ENCODE measurements at places on chromosomes 12 and 14. TPM values are rescaled to one million over a fixed set of nuclear protein-coding genes. Genes with fewer than 3 reads are reported as not detected.

The ITGB7 gene
- 0.56 TPM for total RNA-seq

The ARID2 gene
- total RNA-seq, result 46.3 TPM

The GZMH gene
- not detected for total RNA-seq

DNA sequence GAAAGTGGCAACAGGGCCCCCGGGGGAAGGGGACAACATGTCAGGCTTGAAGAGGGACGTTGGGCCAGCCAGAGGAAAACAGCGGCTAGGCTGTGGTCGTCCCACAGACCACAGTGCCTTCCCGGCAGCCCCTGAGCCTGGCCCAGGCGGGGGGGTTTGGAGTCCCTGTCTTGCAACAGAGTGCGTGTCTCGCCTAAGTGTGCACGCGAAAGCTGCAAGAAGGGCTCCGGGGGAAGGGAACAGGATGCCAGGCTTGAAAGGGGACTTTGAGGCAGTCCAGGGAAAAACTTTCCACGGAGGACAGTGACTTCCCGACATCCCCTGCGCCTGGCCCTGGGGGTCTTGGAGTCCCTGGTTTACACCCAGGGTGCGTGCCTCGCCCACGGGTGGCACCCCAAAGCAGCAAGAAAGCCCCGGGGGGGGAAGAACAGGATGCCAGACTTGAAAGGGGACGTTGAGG lies 157.5 kb upstream of the ALG10B start:
- H3K4me1 ChIP-seq, result no peaks in the 10 kb centered on the region
- no peak for DNase-seq
- peaks cover 5% of the 10 kb centered on the region for H3K36me3 ChIP-seq
- H3K4me3 ChIP-seq, result no peak overlapping the region

GRCh38 chr12:132761032-132761920 lies at the start of gene ANKLE2:
Gene ANKLE2 (minus strand): TSS chr12:132761832. CDS start chr12:132761798, 34 bp downstream.
- H3K27ac ChIP-seq, result peak within 1 kb of the TSS; percentile 93
- H3K4me1 ChIP-seq, result peaks cover 27% of the 10 kb centered on the region
- DNase-seq, result peak; percentile 54
- peaks cover 9% of the 10 kb centered on the region for H3K27me3 ChIP-seq

DNA sequence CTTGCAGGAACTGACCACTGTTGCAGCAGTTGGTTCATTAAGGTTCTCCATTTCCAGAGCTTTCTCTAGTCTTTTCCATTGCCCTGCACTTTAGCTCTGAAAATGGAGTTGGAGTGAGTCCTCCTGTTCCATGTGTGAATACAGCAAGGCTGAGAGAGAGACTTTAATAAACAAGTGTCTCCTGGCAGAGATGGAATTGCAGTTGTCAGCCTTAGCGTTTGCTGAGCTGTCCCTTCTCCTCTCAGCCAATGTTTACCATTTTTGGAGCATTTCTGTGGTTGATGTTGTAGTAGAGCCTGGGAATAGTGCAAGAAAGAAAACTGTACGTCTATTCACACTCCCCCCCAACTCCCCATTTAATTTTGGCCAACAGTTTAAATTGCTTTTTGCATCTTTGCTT lies 7.5 kb upstream of the MANSC4 start:
- H3K36me3 ChIP-seq, result peaks cover 16% of the 10 kb centered on the region
- H3K27me3 ChIP-seq, result no peaks in the 10 kb centered on the region
- H3K27ac ChIP-seq, result no peak overlapping the region
- H3K4me1 ChIP-seq, result peaks cover 13% of the 10 kb centered on the region
- no peak overlapping the region for H3K4me3 ChIP-seq
- no peak for DNase-seq

DNA sequence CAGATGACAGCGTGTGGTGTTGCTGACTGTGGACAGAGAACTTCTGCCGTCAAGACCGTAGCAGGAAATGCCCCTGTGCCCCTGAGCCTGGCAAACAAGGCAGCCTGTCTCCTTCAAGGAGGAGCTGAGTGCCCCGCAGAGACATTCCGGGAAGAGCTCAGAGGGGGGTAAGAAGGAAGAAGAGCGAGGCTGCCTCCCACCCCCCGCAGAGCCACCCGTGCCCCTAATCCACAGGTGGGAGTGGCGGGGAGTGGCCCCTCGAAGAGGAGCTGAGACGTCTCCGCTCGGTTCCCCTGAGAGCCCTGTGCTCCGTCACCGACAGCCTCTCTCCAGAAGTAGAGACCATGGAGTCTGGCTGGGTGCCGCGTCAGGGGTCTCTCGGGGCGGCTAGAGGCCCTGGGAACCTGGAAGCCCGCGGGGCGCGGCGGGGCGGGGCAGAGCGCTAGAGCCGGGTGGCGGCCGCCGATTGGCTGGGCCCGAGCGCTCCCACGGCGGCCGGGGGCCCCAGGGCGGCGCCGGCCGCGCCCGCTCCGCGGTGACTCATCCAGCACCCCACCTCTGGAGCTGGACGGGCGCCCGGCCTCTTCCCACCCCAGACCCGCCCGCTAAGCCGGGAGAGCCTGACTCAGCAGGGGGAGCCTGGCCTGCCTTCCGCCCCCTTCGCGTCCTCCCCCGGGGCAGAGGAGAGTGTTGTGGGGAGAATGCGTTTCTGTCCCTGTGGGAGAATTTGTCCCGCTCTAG lies 25.2 kb upstream of the KRT78 start:
- peaks cover 13% of the 10 kb centered on the region for H3K4me1 ChIP-seq
- H3K27ac ChIP-seq, result no peak overlapping the region
- DNase-seq, result peak; percentile 31
- no peaks in the 10 kb centered on the region for H3K36me3 ChIP-seq
- H3K27me3 ChIP-seq, result peaks cover 11% of the 10 kb centered on the region
- H3K4me3 ChIP-seq, result peak overlapping the region; percentile 66

The EPYC gene
- total RNA-seq, result not detected

- H3K27me3 ChIP-seq, result peaks cover 14% of the 10 kb centered on the region
- peak overlapping the region; percentile 10 for H3K4me3 ChIP-seq
- H3K4me1 ChIP-seq, result peaks cover 22% of the 10 kb centered on the region
- H3K27ac ChIP-seq, result no peak overlapping the region
Observed at GRCh38 chr12:124536641-124537040, 30.8 kb downstream of the NCOR2 start.

DNA sequence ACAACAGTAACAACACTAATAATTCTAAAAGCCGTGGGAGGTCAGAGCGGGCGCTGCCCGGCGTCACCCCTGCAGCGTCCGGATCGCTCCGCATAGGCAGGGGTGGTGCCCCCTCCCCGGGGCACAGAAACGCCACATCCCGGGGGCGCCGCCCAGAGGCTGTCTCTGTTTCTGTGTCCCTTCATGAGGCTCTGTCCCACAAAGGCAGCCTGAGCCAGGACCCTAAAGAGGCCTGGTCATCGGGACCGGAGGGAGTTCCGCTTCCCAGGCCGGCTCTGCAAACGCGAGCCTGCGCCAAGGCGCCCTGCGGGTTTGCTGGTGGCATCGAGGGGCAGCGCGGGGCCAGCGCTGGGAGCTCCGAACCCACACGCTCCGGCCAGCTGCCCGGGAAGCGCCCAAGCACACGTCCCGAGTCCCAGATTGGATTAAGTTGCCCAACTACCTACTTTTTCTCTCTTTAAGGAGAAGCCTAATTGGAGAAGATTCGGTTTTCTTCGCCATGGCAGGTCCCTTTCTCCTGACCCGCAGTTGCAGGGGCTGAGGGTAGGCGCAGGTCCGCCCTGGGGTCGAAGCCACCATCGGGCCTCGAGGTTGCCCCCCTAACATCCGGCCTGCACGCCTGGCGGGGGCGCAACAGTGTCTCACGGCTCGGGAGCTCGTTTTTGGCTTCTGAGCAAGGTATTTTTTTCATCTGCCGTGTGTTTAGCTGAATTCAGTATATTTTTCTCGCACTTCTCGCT lies 421.7 kb downstream of the VRK1 start:
- H3K27ac ChIP-seq, result no peak overlapping the region
- peak; percentile 50 for DNase-seq
- H3K4me3 ChIP-seq, result no peak overlapping the region
- peaks cover 4% of the 10 kb centered on the region for H3K27me3 ChIP-seq

GRCh38 chr12:54535474-54535873 lies 13.9 kb upstream of the PDE1B start:
- no peak overlapping the region for H3K27ac ChIP-seq
- H3K4me3 ChIP-seq, result no peak overlapping the region
- DNase-seq, result no peak
- no peaks in the 10 kb centered on the region for H3K4me1 ChIP-seq
- peaks cover 7% of the 10 kb centered on the region for H3K36me3 ChIP-seq

The CD163L1 gene
- 0.69 TPM for total RNA-seq

DNA sequence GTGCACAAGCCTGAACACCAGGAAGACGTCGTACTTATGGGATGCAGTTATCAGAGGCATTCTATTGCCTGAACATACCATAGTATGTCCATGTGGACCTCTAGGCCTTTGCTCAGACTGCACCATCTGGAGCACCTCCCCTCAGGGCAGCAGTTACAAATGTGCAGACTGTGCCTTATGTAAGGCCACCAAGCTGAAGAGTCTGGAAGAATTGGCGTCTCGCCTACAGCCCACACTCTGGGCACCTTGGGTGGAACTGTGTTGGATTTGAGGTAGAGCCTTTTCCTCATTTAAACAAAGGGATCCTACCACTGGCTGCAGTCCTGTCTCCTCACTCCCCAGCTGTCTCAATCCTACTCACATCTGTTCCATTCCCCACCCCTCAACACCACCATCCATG lies 204.3 kb upstream of the FRMD6 start:
- no peak overlapping the region for H3K27ac ChIP-seq
- H3K27me3 ChIP-seq, result no peaks in the 10 kb centered on the region
- DNase-seq, result no peak
- peaks cover 9% of the 10 kb centered on the region for H3K4me1 ChIP-seq

DNA sequence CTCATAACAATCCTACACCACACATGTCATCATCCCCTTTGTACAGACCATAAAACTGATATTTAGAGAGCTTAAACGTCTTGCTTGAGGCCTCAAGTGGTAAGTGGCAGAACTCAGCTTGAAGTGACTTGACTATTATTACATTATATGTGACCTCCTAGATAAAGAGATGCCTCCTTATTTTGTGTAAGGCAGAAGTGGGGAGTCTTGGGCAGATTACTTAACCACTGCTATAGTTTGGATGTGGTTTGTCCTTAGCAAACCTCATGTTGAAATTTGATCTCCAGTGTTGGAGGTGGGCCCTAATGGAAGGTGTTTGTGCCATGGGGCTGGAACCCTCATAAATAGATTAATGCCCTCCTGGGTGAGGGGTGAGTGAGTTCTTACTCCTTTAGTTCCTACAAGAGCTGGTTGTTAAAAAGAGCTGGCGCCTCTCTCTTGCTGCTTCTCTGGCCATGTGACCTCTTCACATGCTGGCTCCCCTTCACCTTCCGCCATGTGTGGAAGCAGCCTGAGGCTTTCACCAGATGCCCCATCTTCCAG lies 37.4 kb downstream of the RCOR1 start:
- peaks cover 17% of the 10 kb centered on the region for H3K36me3 ChIP-seq
- peaks cover 5% of the 10 kb centered on the region for H3K27me3 ChIP-seq
- DNase-seq, result no peak
- peaks cover 64% of the 10 kb centered on the region for H3K4me1 ChIP-seq
- peak overlapping the region; percentile 99 for H3K27ac ChIP-seq

DNA sequence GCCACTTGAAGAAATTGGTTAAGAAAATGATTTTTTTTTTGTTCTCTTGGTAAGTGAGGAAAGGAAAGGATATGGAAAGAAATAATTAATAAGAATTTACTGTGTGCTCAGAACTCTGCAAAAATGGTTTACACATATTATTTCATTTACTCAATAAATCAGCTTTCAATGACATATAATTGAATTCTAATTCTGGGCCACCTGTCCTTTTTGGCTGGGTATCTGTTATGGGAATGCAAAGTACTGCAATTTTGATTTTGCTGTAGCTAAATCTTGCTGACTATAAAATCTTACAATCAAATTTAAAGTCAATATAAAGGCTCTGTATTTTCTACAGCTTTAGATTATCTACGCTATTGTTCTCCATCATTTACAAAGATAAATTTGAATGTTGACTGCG lies 147.1 kb downstream of the GRIP1 start:
- H3K27ac ChIP-seq, result no peak overlapping the region
- no peak overlapping the region for H3K4me3 ChIP-seq
- H3K4me1 ChIP-seq, result no peaks in the 10 kb centered on the region
- DNase-seq, result no peak
- H3K36me3 ChIP-seq, result peaks cover 10% of the 10 kb centered on the region
- H3K27me3 ChIP-seq, result no peaks in the 10 kb centered on the region

- H3K27ac ChIP-seq, result no peak overlapping the region
- no peak overlapping the region for H3K4me3 ChIP-seq
- H3K27me3 ChIP-seq, result no peaks in the 10 kb centered on the region
- peaks cover 5% of the 10 kb centered on the region for H3K4me1 ChIP-seq
- peaks cover 12% of the 10 kb centered on the region for H3K36me3 ChIP-seq
- no peak for DNase-seq
Observed at GRCh38 chr12:27303139-27304111, 29.2 kb upstream of the BMAL2 start.

The INHBE gene
- not detected for total RNA-seq

DNA sequence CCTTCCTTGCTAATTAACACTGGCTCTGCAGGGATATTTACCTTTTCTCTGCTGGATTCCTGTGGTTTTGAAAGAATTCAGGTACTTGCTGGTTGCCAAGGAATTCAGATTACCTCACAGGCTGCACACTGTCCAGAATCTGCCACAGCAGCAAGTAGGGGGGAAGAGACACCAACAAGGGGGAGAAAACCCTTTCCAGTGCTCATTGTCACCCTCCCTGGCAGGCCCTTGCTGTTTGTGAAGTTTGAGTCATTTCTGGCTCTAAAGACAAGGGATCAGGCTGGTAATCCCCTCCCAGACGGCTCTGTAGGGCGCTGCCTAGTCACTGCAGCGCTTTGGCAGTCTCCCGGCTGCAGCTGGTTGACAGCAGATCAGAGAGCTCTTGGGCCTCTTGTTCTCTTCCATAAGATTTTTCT lies 50.8 kb downstream of the TTLL5 start:
- no peaks in the 10 kb centered on the region for H3K36me3 ChIP-seq
- H3K27me3 ChIP-seq, result no peaks in the 10 kb centered on the region
- peaks cover 5% of the 10 kb centered on the region for H3K4me1 ChIP-seq
- no peak overlapping the region for H3K4me3 ChIP-seq
- peak overlapping the region; percentile 38 for H3K27ac ChIP-seq

DNA sequence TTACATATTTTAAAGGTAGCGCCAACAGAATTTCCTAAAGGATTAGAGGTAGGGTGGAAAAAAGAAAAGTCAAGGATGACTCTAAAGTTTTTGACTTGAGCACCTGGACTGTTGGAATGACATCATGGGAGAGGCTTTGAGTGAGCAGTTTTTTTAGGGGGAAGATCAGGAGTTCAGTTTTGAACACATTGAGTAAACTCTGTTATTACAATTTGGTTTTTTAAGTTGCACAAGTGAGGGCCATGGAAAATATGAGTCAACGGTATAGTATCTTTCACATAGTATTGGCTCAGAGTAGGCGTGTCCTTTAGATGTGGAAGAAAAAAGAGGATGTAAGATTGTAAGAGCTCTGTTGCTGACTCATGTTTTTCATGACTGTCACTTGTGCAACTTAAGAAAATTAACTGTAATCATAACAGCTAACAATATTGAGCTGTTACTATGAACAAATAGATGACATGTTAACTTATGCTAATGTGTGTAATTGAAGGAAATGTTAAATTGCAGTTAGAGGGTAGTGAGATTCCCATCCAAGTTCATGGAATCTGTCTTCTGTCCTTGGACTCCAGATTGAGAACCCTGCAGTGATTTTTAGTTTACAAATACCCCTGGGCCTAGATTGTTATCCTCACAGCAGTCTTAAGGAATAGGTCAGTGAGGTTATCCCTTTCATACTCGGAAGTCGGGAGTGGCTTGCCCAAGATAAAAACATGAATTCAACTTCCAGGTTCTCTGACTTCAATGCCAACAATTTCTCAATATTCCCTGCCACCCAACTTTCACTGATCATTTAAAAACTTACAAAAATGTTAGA lies 48.2 kb upstream of the ATP2B1 start:
- H3K4me1 ChIP-seq, result no peaks in the 10 kb centered on the region
- no peak overlapping the region for H3K4me3 ChIP-seq
- no peak for DNase-seq
- no peaks in the 10 kb centered on the region for H3K27me3 ChIP-seq
- no peak overlapping the region for H3K27ac ChIP-seq
